Coronary artery (tissue), 2 donors: ENCODE measurements at places on chromosomes 7 and 10.

DNA sequence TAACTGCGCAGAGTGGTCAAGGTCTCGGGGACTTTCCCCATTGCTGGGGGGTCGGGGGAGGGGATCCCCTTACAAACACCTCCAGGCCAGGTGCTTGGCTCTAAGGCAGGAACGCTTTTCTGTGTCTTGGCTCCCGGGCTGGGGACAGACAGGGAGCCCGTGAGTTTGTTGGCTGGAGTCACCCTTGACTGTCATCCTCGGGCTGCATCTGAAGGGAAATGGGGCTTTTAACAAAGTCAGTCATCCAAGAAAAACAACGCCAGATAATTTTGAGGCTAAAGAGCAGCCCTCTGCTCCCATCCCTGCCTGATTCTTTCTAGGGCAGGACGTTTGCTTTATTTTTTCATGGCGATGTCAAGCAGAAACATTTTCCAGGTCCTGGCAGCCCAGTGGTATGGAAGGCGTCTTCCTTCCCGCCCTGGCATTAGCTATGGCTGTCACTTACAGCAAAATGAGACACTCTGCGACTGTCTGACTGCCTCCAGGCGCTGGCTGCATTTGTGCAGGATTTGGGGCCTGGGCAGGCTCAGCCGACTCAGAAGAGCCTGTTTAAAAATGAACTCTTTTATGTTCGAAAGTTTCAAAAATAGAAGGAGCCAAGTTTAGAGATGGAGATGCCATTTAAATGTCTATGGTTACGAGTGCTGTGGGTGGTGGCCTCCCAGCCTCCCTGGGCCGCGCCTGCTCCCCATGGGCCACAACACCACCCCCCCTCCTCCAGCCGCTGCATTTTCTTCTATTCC is 54.7 kb upstream of the TNS3 start:
- DNase-seq: no peak

- DNase-seq: no peak
These were observed 740 bp downstream of the GALNT11 start for GRCh38 chr7:152025937-152026890.

DNA sequence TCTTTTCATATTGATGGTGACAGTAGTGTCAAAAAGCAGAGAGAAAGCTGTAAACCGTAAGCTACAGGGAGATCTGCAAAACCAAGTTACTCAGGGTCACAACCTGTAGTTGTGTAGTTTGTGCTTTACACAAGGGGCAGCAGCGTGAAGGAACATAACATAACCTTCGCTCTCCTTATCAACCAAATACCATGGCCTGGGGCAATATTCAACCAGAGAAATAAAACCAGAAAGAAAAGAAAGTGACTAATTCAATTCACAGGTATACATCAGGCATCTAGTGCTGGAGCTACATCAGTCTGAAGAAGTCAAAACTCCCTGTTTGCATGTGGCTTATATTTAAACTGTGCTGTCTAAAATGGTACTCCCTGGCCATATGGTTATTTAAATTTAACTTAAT is 224.3 kb downstream of the TWIST1 start:
- no peak for DNase-seq

GRCh38 chr7:122975341-122975740 is 20.2 kb downstream of the TAS2R16 start:
- DNase-seq: no peak

DNA sequence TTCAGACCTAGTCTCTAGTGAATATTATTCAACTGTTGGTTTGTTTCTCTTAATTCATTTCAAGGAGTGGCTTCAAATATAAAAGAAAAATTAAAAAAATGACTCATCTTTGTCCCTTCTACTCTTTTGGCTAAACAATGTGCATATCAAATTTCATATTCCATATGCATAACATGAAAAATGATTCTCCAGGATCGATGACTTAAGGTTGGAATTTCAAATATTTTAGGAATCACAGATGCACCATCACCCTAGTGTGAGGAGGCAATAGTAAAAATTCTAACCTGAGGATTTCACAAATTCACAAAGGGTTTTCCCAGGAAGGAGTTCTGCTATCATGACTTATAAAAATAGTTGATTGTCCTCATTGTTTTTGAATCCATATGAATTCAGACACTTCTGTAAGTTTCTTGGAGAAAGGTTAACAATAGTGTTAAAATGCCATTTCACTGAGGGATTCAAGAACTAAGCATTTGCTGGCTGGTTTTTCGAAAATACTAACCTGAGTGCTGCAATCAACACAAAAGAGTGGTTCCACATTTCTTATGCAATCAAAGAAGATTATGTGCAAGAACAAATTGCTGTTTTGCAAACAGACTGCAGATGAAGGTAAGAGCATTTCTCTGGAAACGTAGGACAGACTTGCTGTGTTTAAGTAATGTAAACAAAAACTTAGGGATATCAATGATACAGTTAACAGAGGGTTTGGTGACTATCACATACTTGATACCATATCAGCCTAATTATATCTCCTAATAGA is 547.5 kb upstream of the LRRTM3 start:
- no peak for DNase-seq

GRCh38 chr7:84191261-84191660 is 3.3 kb downstream of the SEMA3A start:
- no peak for DNase-seq
